GDM1 (cell line): ENCODE measurements at places on chromosomes 1 and 21.
A peak's percentile ranks its signal among the peaks of the same experiment; 100 is the strongest.

GRCh38 chr1:208351838-208352237 is 107.7 kb upstream of the PLXNA2 start:
- no peak for DNase-seq

DNA sequence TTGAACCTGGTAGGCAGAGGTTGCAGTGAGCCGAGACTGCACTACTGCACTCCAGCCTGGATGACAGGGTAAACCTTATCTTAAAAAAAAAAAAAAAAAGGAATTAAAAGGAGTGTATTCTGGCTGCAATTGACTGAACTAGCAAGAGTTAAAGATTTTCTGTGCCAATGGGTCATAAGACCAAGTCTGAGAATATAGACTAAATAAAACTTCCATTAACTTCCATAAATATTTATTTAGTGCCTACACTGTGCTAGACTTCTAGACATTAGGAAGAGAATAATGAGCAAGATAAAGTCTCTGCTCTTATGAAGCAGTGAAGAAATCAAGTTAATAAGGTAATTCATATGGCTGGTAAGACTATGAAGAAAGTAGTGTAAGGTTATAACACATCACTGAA is 27.2 kb downstream of the DPH5 start:
- DNase-seq: no peak

DNA sequence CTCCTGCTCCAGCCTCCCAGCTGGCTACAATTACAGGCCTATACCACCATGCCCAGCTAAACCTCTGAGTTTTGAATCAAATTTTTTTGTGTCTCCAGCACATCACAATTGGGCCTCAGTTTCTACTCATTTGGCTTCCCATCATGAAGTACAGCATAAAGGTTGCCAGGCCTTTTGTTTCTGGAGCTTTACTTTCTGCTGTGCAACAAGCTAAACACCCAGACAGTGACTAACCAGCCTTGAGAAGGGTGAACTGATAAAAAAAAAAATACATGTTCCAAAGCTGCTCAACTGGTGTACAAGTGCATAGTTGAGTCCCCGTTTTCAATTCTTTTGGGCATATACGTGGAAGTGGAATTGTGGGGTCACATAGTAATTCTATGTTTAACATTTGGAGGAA is 25.1 kb downstream of the TIAM1 start:
- DNase-seq: no peak

DNA sequence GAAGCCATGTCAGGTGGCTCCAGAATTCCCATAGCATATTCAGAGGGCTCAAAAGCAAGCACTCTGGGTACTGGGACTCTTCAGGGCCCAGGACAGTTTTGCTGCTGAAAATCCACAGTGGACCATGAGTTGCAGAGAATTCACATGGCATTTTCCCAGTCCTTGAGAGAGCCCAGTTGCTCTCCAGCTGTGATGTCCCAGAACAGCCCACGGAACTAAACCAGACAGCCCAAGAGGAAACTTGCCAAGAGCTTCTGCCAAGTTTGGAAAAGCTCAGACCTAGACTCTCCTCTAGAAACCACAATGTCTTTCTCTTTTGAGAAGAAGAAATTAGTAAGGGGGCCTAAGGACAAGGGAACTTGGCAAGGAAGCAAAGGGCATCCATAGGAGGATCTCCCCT is 69.4 kb downstream of the RGS2 start:
- DNase-seq: no peak

DNA sequence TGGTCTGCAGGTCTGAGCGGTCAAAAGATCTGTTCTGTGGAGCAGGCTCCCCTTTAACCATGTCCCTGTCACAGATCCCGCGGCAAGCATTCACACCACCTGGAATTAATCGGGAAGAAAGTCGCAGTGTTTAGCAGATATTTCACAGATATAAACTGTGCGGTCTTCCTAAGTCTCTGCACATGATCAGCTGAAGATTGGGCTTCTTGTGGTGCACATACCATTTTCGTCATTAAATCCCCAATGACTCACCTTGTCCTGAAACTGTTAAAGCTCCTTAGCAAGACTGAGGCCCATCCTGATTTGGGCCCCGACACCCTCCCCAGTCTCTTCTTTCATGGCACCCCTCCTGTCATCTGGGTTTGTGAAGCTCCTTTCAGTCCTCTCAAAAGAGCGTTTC is 158.8 kb downstream of the KIF26B start:
- DNase-seq: no peak

DNA sequence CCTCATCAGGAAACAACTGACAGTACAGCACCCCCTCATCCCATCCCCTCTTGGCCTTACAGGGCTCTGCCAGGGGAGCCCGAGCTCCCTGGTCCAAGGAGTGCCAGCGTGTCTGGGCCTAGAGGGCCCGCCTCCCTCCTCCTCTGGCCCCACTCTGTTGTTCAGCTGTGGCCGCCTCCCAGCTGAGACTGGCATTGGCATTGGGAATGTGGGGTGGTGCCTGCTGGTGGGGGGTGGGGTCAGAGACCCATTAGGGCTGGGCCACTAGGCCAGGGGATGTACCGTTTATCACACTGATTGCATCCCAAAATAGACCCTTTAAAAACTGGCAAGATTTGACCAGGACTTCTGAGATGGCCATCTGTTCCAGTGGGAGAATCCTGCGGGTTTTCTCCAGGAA is 1.4 kb downstream of the LDLRAP1 start:
- no peak for DNase-seq

DNA sequence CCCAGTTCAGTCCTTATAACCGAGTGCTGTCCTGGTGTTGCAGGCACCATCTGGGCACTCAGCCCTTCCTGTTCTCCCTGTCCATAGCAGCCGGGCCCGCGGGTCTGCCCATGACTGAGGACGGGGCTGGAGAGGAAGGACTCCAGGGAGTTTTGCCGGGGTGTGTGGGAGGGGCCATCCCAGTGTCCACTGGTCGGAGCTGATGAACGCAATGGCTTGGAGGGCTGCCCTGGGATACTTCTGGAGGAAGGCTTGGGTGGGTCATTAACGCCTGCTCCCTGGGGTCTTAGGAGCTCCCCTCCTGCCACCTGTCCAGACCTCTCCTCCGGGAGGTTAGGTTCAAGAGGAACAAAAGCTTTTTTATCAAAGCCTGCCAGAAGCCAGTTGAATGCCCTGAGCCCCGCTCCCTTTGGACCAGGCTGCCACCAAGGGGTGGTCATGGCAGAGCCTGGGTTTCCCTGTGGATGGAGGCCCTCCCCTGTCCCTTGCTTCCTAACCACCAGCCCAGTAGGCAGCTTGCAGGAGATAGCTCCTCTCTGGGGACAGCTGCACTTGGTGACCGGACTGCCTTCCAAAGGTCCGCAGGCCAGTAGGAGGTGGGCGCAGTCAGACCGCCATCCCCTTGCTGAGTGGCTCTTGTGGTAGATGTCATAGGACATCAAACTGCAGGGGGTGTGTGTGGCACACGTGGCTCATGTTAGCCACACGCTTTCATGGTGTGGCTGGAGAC is 61.3 kb downstream of the TRIM11 start:
- no peak for DNase-seq

- no peak for DNase-seq
Measured at GRCh38 chr1:245663841-245664240, 509.1 kb downstream of the KIF26B start.

DNA sequence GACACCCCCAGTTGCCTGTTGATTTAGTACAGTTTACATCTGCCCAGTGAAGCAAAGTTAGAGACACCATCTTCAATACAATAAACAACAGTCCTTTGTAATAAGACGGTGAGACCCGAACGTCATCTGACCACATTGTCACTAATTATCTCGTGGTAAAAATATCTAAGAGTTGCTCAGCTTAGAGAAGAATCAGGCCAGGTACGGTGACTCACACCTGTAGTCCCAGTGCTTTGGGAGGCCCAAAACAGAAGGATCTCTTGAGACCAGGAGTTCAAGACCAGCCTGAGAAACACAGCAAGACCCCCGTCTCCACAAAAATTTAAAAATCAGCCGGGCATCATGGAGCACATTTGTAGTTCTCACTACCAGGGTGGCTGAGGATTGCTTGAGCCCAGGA is 53.5 kb downstream of the CD34 start:
- no peak for DNase-seq

- DNase-seq: peak; percentile 35
Measured at GRCh38 chr1:184567637-184568036, 180.8 kb downstream of the C1orf21 start.

DNA sequence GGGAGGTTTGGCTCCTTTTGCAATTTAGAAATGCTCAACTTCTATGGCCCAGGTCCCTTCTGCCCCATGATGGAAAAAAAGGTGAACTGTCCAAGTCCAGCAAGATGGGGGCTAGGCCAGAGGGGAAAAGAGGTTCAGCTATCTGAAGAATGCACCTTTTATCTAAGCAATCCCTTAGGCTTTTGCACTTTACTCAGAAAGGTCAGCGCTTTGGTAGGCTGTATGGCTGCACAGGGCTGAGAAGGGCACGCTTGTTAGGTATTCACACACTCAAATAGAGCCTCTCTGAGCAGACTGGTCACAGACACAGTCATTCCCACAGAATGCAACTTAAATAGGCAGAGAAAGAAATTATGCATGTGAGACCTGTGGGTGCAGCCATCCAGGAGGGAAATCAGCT is 31.0 kb downstream of the KANK4 start:
- no peak for DNase-seq

DNA sequence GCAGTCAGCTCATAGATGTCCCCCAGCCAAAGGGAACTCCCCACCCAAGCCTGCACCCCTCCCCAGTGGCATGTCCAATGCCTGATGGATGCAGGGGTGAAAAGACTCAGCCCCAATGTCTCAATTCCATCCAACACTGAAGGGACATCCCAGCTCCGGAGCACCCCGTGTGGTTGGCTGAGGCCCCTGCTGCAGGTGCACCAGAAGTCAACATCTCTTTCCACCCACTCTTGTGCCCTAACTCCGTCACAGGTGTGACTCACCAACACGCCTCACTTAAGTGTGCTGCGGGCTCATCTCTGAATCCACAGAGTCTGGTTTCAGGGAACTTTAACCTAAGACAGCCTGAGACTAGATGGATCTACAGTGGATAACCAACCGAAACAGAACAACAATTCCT is 40.9 kb upstream of the ZBTB18 start:
- no peak for DNase-seq

DNA sequence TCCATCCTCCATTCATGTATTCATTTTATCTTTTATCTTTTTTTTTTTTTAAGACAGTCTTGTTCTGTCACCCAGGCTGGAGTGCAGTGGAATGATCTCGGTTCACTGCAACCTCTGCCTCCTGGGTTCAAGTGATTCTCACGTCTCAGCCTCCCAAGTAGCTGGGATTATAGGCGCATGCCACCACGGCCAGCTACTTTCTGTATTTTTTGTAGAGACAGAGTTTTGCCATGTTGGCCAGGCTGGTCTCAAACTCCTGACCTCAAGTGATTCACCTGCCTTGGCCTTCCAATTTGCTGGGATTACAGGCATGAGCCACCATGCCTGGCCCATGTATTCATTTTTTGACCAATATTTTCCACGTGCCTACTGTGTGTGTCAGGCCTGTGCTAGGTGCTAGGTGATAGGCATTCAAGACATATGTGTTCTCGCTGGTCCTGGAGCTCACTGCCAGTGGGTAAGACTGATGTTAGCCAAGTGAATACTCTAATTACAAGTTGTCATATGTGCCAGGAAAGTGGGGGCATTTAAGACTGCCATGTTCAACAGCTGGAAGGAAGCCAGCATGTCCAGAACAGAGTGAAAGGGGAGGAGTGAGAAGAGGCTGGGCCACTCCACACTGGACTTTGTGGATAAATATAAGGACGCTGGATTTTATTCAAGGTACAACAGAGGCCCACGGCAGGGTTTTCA is 5.3 kb upstream of the CELSR2 start:
- DNase-seq: no peak

DNA sequence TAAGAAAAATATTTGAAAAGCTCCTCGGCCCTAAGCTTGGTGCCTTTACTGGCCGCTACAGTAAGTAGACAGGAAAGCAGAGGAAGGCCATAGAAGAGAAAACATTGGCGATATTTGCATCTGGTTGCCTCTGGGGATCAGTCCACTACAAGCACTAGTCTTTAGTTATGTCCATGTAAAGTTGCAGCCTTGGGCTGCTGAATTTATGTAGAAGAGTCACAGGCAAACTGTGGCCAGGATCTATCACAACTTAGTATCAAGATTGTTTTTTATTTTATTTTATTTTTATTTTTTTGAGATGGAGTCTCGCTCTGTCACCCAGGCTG is 228.7 kb upstream of the CAMK1G start:
- DNase-seq: no peak

- no peak for DNase-seq
Measured at GRCh38 chr1:95370691-95371562, 136.9 kb downstream of the RWDD3 start.

GRCh38 chr1:211529011-211529410 is 37.0 kb upstream of the RD3 start:
- DNase-seq: no peak

DNA sequence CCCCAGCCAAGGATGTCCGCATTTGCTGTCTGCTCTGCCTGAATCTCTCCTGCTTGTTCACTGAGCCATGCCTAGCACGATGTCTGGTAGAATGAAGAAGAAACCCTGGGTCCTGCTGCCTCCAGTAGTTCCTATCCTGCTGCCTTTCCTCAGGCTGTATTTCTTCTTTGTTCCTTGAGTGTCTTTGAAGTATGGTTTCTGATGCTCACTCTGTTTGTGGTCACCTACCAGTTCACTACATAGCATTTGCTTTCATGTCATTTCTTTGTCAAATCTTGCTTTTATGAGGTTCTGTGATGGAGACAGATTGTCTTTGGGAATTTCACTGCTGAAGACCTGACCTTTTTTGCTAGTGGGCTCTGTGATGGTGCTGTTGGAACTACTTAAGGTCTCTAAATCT is 5.9 kb downstream of the UCK2 start:
- no peak for DNase-seq

DNA sequence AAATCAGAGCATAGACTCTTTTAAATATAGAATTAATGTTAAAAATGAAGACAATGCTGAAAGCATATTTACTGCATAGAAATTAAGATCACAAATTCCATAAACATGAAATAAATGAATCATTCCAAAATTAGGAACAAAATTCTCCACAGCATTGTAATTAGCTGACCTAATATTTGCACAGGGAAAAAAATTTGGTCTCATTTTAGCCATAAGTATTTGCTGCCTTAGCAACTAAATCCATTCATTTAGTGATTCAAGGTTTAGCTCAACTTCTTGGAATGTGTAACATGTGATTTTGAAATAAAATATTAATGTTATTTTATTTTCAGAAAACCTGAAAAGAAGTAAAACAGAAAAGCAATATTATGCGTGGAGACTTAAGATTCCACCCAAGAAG is 25.5 kb downstream of the ADAMTS5 start:
- DNase-seq: no peak
